ENCODE measurements at places on chromosomes 6 and 20.

- no peak for DNase-seq
These were observed at the start of gene ENPP5 for GRCh38 chr6:46170357-46171289. TSS of gene ENPP5 (minus strand) at chr6:46170980. CDS start at chr6:46168262, 2,718 bp downstream.

DNA sequence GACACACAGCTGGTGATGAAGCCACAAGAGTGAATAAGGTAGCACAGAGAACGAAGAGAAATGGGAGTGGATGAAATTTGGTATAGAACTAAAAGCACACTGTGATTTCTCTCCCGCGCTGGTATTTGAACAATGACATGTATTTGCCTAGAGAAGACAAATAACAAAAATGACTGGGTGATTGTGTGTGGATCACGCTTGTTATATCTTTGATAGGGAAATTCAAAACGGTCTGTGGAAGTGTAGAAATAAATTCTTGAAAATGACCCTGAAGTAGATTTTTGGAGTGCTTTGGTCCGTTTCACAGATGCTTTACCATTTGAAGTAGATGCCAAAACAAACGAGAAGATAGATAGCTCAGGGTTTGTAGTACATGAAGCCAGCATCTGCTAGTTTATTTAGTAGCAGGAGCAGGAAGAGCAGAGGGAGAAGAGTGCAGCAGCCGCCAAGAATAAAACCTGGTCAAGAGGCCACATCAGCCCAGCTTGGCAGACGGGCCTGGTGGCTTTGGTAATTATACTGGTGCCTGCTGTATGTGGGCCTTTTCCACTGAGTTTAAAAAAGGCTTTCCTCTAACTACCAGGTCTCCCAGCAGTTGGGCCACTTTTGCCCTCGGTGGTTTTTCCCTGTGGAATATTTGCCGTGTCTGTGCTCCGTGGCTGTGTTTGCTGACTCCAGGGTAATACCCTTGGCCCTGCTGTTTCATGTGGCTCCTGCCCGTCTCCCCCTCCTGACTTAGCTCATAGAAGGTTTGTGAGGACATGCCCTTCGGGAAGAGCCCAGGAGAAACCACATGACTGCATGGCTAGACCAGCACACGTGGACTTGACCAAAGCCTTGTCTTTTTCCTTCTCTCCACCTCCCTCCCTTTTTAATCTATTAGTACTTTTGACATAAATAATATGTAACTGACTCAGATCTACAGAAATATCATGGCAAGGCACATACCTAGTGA is 294.0 kb downstream of the SOX4 start:
- DNase-seq = no peak

GRCh38 chr6:28408076-28408802 is 8.7 kb upstream of the ZSCAN12 start:
- DNase-seq = no peak

DNA sequence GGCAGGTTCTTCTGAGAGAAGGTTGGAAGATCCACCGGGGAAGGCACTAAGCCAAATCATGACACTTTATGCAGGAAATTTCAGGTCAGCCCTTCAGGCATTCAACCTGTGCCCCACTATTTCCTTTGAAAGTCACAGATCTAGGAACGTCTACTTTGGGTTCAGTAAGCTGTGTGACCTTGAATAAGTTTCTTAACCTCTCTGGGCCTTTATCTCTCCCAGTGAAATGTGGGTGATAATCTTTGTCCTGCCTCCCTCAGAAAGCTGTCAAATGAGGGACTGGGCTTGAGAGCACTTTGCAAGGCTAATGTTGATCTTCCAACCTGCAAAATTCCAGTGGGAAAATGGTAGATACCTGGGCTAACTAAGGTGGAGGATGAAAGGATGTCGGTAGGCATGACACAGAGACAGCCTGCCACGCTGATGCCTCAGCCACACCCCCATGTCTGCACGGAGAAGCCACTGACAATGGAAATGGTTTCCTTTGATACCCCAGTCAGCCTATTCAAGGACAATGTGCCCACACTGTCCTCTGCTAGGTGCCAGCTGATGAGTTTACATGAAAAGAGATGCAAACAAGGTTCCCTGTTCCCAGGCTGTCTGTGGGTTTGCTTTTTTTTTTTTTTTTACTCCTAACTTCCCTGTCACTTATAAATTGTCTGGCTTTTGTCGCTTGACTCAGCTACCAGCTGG is 9.3 kb downstream of the BNIP5 start:
- DNase-seq = no peak

GRCh38 chr6:30686009-30686907 is at the start of gene PPP1R18:
TSS of gene PPP1R18 (minus strand) at chr6:30686645. CDS start at chr6:30686018, 627 bp downstream.
- no peak for DNase-seq

- no peak for DNase-seq
These were observed 10.5 kb upstream of the RAMACL start for GRCh38 chr6:166596776-166597507.

DNA sequence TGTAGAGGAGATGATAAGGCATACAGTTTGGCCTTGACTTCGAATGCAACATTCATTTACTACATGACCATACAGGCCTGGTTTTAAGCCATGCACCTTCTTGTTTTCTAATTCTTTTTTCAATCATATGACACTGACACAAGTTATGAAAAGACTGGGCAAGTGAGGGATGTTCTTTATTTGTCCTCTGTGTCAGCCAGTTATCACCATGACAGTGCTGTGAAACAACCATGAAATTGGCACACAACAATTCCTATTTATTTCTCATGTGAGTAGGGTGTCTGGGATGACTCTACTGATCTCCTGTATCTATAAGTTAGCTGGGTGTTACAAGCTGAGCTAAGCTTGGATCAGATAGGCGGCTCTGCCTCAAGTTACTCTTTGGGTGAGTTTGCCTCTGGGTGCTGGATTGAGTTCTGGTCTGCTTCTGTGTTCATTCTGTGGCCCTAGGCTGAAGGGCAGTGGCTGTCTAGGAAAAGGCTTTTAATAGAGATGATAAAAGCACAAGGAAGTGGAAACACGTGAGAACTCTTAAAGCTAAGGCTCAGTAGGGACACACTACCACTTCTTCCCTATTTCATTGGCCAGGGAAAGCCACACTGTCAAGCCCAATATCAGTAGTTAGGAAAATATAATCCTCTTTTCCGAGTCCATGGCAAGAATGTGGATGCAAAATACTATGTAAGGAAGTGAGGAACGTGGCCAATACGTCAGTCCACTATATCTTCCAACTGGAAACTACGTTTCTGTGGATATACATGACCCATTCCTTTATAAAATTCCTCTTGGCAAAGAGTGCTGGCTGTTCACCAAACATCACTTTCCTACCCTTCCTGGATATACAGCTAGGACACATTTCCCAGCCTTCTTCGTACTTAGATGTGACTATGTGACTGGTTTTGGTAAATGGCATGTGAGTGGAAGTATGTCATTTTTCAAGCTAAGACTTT is 126.2 kb upstream of the RNF24 start:
- DNase-seq = no peak

GRCh38 chr6:136324686-136325380 is 35.2 kb upstream of the BCLAF1 start:
- DNase-seq = no peak

DNA sequence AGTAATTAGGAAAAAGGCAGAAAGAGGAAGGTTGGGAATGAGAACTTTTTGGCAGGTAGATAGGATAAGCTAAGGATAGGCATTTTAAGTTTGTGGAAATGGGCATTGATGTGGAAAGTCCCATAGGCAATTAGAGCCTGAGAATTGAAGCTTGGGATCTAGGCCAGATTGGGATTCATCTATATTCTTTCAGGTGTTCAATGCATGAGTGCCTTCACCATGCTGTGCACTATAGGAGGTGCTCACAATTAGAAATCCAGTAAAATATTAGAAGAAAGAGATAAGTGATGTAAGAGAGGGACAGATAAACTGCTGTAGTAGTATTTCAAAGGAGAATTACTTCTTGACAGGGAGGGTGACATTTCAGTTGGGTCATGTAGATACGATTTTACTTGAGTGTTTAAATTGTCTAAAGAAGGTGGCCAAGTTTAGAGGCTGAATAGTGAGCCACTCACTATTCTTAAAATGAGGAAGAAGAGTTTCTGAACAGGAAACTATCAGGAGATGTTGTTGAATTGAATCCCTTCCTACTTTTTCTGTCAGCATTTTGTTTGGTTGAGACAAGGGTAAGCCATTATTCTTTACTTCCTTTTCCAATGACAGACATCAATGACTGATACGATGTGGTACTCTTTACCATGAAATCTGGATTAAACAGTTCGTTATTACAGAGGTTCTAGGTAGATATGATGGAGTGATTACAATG is 31.0 kb upstream of the CTAGE9 start:
- no peak for DNase-seq

DNA sequence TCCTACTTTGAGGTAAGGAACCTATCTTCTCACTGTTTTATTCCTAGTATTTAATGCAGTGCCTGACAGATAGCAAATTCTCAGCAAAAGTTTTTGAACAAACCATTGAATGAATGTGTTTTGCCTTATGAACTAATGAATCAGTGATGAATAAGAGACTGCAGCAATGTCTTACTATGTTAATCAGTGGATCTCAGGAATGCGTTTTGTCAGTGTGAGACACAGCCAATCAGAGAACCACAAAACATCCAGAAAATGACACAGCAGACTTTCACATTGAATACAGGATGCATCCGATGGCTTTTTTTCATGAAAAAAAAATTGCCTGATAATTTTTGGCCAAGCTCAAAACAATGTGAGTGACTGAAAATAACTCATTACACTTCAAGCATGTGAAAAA is 270.5 kb downstream of the BMP2 start:
- DNase-seq = no peak

GRCh38 chr20:3115190-3116107 is 30.9 kb upstream of the AVP start:
- peak; percentile 23 for DNase-seq

DNA sequence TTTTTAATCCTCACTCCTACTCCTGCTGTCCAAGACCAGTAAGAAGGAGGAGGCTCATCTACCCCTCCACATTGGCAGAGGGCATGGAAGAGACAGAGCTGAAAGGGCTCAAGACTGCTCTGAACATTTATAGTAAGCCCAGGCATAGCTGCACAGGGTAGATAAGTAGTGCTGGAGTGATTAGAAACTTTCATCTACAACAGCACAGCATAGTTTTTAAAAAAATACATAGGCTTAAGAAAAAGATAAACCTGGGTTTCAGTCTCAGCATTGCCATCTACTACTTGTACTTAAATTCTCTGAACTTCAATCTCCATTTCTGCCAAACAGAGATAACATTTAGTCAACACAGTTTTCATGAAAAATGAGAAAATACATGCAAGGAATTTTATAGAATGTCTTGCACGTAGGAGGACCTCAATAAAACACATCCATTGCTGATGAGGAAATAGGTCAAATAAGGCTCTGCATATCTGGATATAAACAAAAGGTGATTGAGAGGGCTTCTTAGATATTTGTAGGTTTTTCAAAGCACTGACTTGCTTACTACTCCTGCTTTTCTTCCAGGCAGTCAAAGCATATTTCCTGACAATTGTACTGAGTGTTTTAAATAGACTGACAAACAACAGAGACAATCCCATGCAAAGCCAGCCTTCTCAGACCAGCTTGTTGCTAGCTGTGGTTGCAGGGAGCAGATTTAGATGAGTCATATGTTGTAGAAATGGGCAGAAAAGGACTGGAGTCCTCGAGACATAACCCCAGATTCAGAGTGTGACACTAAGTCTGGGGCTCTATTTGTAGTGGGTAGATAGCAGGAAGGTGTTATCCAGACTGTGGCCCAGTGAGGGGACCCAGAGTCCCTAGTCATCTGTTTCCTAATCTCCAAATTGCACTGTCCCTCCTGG is 107.4 kb upstream of the TAB2 start:
- DNase-seq = no peak

DNA sequence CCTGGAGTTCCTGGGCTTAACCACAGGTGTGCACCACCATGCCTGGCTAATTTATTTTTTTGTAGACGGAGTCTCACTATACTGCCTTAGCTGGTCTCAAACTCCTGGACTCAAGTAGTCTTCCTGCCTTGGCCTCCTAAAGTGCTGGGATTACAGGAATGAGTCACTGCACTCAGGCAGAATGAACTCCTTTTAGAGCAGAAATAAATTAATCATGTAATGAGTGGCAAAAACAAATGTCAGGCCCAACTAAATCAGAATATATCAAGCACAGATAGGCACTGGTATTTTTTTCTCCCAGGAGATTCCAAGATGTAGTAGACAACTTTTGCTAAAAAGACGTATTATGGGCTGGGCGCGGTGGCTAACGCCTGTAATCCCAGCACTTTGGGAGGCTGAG is 2.6 kb downstream of the RPS10 start:
- DNase-seq = no peak

DNA sequence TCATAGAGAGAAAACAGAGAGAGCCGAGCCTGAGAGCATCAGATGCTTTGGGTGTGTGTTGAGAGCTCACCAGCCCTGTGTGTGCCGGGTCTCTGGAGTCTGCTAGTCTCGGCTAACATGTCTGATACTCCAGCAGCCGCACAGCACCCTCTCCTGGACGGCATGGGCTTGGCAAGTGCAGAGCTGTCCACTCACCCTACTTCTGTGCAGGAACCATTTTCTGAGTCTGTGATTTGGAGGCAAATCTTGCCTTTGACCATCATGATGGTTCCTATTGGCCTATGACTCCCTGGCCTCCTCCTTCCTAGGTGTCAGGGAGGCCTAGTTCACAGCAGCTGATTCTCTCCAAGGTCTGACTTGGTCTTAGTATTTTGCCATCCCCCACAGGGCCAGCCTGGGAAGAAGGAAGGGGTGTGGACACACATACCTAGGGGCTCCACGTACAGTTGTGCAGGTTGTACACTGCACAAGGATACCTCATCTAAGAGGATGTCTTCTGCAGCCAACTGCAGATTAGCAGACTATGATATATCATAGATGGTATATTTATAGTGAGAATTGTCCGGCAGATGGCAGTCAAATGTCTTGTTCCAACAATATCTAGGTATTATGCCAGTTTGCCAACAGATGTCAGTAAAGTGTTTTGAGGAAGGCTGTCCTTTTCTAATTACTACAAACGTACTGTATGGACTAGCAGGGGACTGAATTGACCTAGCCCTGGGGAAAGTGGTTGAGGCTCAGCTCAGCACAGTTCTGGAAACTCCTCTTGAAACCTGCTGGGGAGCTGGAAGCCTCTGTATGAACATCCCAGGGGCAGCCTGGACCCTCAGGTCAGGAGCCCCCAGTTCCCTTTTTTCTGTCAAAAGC is 13.0 kb downstream of the FGD2 start:
- DNase-seq = peak; percentile 82

DNA sequence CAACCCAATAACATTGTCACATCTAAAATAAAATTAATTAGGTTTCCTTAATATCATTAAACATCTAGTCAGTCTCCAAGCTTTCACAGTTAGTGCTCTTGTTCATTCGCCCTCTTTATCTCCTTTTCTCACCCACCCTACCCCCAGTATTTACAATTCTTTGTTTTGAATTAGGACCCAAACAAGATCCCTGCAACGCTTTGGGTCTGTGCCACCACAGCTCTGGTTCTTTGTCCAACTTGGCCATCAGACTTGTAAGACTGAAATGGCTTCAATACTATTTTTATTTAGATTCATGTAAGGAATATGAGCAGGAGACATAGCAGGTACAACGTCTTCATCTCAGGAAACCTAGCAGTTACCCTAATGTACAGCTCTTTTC is 276.5 kb downstream of the CDKAL1 start:
- DNase-seq = no peak

DNA sequence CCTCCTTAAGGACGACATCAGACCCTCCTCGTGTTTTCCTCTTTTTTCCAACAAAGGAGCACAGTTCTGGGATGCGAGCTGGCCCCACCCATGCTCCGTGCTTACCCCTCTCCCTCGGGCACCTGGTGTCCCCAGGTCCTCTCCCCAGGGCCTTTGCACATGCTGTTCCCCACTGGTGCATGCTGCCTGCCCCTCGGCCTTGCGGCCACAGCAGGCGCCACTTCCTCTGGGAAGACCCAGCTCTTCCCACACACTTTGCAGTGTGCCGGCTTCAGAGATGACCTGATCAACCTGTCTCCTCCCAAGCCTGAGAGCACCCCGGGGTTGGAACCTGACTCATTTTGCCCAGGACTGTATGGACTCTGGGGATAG is 39.8 kb downstream of the GNAS-AS1 start:
- DNase-seq = no peak

- no peak for DNase-seq
These were observed 24.7 kb downstream of the KCNK17 start for GRCh38 chr6:39289490-39289889.
